ENCODE measurements at places on chromosomes 7 and 10.

DNA sequence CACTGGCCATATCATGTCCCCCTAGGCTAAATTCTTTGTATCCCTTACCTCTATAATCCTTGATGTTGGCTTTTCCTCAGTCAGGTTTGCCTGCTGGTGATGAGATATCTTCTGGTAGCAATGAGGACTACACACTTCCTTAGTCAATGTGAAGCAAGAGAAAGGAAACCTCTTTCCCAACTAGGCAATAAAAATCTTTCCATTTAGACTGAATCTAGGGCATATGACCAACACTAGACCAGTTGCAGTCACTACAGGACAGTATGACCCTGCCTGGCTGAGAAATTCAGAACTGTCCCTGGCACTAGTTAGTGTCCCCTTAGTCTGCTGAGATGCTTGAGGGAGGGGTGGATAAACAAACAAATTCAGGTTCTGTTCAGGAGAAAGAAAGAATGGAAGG is 142.6 kb downstream of the RNLS start:
- DNase-seq = no peak

- DNase-seq = no peak
These were observed 1072.2 kb downstream of the GATA3 start for GRCh38 chr10:9126728-9127127.

DNA sequence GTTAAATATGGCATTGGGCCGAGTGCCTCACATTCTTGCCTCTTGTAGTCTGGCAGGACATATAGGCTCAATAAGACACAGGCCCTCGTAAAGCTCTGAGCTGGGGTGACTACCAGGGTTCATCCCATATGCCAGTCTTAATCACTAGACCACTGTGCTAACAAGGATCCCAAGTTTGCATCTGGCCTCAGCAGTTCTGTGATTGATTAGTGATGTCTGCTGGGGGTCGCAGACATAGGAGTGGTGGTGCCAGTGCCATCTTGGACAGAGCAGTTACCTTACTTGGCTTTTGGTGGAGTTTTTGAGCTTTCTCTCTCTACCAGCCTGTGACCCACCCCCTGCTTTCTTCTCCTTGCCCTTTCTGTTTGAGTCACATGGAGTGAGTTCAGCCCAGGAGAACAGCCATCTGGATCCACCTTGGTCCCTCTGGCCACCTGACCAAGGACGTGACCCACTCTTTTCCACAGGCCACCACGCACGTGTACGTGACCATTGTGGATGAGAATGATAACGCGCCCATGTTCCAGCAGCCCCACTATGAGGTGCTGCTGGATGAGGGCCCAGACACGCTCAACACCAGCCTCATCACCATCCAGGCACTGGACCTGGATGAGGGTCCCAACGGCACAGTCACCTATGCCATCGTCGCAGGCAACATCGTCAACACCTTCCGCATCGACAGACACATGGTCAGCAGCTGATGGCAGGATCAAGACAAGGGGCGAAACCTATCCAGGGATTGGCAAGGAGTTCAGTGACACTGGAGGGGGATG is 4.1 kb upstream of the VSIR start:
- DNase-seq = peak; percentile 22

DNA sequence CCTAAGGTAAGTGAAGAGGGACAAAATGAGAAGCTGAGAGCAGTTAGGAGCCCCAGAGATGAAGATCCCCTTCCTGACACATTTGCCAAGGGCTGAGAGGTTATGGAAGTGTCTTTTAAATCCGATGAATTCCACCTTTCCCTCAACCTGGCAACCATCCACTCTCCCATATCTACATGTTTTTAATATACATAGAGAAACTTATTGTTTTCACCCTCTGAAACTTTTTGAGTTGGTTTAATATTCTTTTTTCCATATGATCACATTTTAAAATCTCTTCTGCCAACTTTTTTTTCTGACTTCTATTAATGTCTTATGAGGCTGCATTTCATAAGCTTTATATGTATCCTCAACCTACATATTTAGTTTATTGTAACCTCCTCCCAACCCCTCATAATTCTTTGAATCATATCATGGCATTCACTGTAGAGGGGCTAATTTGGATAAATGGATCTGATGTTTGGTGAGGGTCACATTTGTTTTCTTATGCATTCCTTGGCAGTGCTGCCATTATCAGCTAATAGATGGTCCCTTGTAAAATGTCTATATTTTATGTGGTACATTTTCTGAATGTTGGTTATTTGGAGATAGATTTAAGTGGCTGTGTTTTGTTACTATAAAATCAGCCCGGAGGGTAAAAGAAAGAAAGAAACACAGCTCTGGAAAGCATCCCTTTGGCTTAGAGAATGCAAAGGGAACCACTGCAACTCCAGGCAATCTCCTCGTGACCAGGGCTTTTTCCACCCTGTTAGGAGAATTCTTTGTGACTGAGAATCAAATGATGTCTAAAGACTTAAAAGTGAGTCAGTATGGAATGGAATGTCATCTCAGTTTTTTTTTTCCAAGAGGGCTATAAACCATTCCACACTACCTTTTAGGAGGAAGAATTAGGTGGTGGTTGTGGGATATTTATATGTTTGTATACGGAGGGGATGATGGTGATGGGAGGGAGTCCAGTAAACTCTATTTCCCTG is 334.4 kb downstream of the SUGCT start:
- no peak for DNase-seq

- DNase-seq = no peak
These were observed 29.3 kb downstream of the RBM48 start for GRCh38 chr7:92557808-92558362.

- DNase-seq = no peak
These were observed 15.7 kb downstream of the HPS1 start for GRCh38 chr10:98431016-98431415.

- DNase-seq = no peak
These were observed 99.3 kb downstream of the DGKI start for GRCh38 chr7:137747359-137748031.

GRCh38 chr10:92538231-92538958 is 35.5 kb downstream of the IDE start:
- no peak for DNase-seq

GRCh38 chr10:7464691-7465090 is 53.9 kb upstream of the SFMBT2 start:
- no peak for DNase-seq

Measured in mucosa of descending colon (tissue), 3 donors.